Caki2 (cell line): ENCODE measurements at places on chromosomes 4 and X. TPM values are rescaled to one million over a fixed set of nuclear protein-coding genes. Genes with fewer than 3 reads are reported as not detected.

The SLC16A2 gene
- 0.14 and 0.70 TPM in 2 replicates for total RNA-seq

The HADH gene
- 20.8 and 30.7 TPM in 2 replicates for total RNA-seq

The RASGEF1B gene
- total RNA-seq, result 3.6 and 5.5 TPM in 2 replicates

The FABP2 gene
- not detected in 2 replicates for total RNA-seq

The ARHGAP24 gene
- 0.67 and 1.2 TPM in 2 replicates for total RNA-seq
